ENCODE measurements at places on chromosomes 4 and X.
A peak's percentile ranks its signal among the peaks of the same experiment; 100 is the strongest.

DNA sequence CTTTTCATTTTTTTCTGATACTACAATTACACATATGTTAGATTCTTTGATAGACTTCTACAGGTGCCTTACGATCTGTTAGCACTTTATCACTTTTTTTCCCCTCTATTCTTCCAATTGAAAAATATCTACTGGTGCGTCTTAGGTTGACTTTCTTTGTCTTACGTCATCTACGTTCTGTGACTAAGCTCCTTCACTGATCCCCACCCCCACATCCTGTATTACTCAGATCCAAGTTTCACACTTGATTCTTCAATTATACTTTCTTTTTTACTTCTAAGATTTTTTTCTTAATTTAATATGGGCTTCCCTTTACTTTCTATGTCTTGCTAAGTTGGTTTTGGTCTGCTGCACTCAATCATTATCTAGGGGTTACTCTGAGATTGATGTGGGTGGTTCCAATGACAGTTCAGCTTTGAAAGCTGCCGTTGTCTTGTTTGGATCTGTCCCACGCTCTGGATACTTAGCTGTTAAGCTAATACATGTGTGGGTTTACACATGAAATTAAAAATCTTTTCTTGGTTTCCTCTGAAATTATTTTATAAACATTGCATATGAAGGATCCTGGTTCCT lies 1321.1 kb downstream of the RAPGEF2 start:
- no peak for DNase-seq

DNA sequence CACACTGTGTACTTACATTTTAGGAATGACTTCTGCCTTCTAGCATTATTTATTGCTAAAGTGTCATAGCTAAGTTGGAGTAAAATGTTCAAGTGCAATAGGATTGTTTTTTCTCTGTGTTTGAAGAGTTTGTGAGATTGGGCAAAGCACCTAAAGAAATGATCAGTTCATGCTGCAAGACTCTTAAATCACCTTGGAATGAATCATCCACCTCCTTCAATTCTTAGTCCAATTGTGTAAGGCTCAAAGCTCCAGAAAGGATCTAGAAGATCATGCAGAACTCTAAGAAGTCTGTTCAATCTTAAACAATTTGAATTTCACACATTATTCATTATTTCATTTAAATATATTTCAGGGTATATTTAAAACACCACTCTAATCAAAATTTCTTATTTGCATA lies 137.1 kb downstream of the AMELX start:
- no peak for DNase-seq

- no peak for DNase-seq
These were observed 9.9 kb upstream of the CLTRN start for GRCh38 chrX:15674514-15674840.

DNA sequence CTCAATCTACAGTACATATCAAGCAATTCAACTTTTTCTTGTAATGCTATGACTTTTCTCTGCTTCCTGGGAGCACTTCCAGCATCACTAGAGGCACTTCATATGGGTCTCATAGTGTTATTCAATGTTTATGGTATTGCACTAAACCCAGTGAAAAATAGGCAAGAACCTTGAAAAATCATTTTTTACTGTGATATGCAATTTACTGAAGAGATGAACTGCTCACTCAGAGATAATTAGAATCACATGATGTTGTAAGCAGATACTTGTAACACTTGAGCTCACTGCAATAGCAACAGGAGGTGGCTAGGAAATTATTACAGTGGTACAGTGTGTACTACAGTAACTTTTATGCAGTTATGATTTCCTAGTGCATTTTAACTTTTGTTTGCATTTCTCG lies 93.3 kb downstream of the RASGEF1B start:
- no peak for DNase-seq

- no peak for DNase-seq
These were observed 277.3 kb upstream of the KLF3 start for GRCh38 chr4:38386654-38387188.

- no peak for DNase-seq
These were observed 122.3 kb upstream of the TMEM164 start for GRCh38 chrX:109880629-109881028.

DNA sequence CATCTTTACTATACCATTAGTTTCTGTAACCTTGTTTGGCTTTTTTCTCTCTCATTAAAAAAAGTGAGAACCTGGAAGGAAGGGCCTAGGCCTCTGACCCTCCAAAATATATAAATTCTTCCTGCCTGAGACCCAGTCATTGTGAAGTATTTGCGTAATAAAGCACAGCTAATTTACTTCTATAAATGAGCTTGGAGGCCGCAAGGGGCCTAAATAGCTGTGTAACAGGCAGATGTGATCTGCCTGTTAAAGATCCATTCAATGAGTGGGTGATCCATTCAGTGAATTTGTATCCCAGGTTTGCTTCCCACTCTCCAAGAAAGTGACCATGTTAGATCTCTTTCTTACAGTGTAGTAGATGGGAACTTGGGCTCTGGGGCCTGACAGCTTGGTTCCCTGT lies 595 bp upstream of the PYURF start:
- DNase-seq = no peak

DNA sequence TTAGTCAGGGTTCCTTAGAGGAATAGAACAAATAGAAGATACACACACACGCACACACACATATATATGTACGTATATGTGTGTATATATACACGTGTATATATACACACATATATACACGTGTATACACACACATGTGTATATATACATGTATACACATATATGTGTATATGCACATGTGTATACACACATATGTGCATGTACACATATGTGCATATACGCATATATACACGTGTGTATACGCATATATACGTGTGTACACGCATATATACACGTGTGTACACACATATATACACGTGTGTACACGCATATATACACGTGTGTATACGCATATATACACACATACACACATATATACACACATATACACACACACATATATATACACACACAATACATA lies 41.5 kb downstream of the ASMT start:
- no peak for DNase-seq

- peak; percentile 10 for DNase-seq
These were observed 88.6 kb upstream of the PRPS2 start for GRCh38 chrX:12702509-12703091.

DNA sequence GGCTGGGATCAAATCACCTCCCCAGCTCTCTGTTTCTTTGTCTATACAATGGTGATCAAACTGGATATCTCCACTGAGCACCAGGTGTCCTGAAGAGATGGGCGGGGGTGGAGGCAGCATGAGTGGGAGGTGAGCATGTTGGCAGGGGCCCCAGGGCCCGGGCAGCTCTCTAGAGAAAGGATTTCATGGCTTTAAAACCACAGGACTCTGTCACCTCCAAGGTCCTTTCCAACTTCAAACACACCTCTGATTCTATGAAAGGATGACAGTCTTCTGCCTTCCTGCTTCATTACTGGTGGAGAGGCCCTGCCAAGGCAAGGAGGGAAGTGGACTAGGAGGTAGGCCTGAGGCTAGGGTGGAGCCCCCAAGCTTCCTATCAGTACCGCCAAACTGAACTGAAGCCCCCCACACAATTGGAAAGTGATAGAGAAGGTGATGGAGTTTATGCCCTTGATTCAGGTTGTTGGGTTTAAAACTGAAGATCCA lies 38.6 kb downstream of the TRIM2 start:
- no peak for DNase-seq

DNA sequence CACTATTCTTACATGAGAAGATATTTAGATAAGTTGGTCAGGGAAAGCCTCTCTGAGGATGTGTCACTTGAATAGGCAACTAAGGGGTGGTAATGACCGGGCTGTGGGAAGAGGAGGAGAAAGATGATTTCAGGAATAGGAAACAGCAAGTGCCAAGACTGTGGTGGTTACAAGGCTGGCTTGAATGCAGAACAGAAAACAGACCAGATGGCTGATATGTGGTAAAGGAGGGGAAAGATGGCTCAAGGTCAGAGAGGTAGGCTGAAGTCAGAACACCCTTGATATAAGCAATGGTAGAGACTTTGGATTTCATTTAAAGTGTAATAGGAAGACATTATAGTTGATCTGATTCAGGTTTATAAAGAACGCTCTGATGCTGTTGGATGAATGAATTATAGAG lies 15.0 kb downstream of the TLR7 start:
- no peak for DNase-seq

GRCh38 chr4:110309675-110310074 lies 111.3 kb upstream of the ELOVL6 start:
- no peak for DNase-seq

DNA sequence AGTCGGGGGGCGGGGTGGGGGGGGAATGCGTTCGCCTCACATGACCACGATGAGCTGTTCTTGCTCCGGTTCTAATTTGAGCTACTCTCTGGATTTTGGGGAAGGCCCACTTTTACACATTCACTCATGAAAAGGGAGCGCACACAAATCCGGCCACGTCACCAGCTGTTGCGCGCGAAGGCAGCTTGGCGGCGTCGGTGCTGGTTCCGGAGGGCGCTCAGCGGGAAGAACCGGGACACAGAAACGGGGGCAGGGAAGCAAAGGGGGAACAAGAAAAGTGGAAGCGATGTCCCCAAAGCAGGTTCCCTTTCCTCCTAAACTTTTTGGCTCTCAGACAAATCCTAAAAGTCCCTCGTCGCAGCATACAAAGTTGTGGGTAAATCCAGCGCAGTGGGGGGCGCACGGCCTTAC lies 605 bp downstream of the ANXA5 start:
- peak; percentile 52 for DNase-seq

- peak; percentile 24 for DNase-seq
These were observed 662 bp downstream of the APBB2 start for GRCh38 chr4:41213625-41214135.

GRCh38 chrX:1231850-1232465 lies 19.5 kb upstream of the CRLF2 start:
- DNase-seq = no peak

GRCh38 chr4:110622841-110623717 lies at the start of gene PITX2:
Gene PITX2 (minus strand): TSS chr4:110623077. CDS start chr4:110622460, 617 bp downstream.
- DNase-seq = peak; percentile 99

DNA sequence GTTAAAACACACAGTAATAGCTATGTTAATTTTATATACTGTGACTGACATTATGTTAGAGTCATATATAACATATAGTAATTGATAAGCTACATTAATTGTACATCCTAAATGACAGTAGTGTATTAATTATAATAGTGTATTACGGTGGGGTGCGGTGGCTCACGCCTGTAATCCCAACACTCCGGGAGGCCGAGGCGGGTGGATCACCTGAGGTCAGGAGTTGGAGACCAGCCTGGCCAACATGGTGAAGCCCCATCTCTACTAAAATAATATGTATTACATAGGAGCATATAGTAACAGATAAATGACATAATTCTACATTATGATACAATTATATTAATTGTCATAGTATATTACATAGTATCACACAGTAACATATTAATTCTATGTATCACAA lies 12.2 kb downstream of the ASMTL start:
- peak; percentile 3 for DNase-seq

GRCh38 chr4:10256203-10256602 lies 139.6 kb upstream of the WDR1 start:
- no peak for DNase-seq

GRCh38 chrX:24720036-24720435 lies 26.3 kb downstream of the POLA1 start:
- DNase-seq = no peak
